ENCODE measurements at places on chromosomes 16 and 17.
A peak's percentile ranks its signal among the peaks of the same experiment; 100 is the strongest.

- no peak for DNase-seq
These were observed 19.0 kb downstream of the BANP start for GRCh38 chr16:87970186-87970585.

- no peak for DNase-seq
These were observed 10.9 kb downstream of the OGFOD1 start for GRCh38 chr16:56462064-56462796.

GRCh38 chr17:37693328-37693727 lies 50.1 kb upstream of the DDX52 start:
- peak; percentile 19 for DNase-seq

GRCh38 chr16:18782697-18783429 lies 7.3 kb downstream of the RPS15A start:
- DNase-seq: no peak

DNA sequence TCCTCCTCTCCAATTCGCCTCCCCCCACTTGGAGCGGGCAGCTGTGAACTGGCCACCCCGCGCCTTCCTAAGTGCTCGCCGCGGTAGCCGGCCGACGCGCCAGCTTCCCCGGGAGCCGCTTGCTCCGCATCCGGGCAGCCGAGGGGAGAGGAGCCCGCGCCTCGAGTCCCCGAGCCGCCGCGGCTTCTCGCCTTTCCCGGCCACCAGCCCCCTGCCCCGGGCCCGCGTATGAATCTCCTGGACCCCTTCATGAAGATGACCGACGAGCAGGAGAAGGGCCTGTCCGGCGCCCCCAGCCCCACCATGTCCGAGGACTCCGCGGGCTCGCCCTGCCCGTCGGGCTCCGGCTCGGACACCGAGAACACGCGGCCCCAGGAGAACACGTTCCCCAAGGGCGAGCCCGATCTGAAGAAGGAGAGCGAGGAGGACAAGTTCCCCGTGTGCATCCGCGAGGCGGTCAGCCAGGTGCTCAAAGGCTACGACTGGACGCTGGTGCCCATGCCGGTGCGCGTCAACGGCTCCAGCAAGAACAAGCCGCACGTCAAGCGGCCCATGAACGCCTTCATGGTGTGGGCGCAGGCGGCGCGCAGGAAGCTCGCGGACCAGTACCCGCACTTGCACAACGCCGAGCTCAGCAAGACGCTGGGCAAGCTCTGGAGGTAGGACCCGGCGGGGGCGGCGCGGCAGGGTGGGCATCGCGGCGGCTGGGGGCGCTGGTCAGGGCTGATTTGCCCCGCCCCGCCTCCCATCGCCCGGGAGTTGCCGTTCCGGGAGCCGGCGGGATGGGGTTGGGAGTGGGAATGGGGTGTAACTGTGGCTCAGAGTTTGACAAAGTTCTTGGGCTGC lies 567 bp downstream of the SOX9 start:
- DNase-seq: no peak

DNA sequence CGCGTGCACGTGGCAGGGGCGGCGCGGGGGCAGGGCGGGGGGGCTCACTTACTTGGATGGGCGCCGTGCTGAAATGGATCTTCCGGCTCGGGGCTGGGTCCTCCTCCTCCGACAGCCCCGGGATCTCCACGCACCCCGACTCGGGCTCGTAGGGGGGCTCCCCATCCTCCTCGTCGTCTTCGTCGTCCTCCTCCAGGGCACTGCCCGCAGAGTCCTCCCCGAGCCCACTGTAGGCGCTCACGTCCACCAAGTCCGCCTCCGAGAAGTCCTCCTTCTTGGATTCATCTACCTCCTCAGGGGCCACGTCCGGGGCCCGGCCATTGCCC lies 1.4 kb downstream of the PPP1R9B start:
- no peak for DNase-seq

GRCh38 chr17:48718227-48718760 lies 4.0 kb downstream of the PRAC1 start:
- DNase-seq: no peak

DNA sequence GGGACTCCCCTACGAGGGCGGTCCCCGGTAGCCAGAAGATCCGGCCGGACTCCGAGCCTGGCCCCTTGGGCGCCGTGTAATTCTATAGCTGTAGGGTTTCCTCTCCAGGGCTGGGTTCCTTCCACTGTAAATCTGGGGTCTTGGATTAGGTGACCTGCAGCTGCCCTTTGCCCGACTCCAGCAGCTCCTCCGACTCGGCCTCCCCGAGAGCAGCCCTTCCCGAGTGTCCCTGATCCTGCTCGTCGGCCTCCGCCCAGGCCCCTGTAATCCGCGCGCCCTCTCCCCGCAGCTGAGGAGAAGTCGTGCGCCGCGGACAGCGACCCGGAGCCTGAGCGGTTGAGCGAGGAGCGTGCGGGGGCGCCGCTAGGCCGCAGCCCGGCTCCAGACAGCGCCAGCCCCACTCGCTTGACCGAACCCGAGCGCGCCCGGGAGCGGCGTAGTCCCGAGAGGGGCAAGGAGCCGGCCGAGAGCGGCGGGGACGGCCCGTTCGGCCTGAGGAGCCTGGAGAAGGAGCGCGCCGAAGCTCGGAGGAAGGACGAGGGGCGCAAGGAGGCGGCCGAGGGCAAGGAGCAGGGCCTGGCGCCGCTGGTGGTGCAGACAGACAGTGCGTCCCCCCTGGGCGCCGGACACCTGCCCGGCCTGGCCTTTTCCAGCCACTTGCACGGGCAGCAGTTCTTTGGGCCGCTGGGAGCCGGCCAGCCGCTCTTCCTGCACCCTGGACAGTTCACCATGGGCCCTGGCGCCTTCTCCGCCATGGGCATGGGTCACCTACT lies 5.5 kb downstream of the TBX2 start:
- no peak for DNase-seq

DNA sequence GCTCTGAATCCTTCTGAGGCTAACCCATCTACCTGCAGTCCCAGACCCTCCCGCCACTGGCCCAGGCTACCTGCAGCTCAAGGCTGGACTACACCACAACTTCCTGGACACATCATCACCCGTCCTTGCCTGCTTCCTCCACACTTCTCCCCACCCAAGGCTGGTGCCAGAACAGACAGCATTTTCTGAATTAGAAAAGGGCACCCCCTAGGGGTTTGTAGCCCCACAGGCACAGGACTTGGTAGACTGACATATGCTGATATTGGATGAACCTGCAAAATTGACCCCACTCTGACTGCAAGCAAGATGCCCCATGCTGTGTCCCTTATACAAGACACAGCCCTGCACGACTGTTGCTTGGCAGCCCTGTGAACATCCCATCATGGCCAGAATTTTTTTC lies 271.5 kb upstream of the C16orf82 start:
- DNase-seq: peak; percentile 87

GRCh38 chr16:55508271-55508921 lies 476 bp upstream of the LPCAT2 start:
- DNase-seq: no peak

DNA sequence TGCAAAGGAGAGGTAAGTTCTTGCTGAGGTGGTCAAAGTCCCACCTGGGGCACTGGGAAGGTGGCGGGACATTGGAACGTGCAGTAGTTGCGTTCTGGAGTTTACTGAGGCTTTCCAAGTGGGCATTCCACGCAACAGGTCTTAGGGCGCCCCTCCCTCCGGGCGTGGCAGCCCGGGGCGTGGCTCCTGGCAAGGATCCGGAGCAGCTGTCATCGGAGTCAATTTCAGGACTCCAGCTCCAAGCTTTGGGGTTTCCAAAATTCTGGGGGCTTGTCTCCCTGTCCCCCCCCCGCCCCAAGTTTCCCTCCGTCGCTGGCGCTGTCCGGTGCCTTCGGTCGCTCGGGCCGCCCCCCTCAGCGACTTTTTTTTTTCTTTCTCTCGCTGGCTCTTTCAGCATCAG lies 43.1 kb upstream of the AMZ2 start:
- peak; percentile 59 for DNase-seq

DNA sequence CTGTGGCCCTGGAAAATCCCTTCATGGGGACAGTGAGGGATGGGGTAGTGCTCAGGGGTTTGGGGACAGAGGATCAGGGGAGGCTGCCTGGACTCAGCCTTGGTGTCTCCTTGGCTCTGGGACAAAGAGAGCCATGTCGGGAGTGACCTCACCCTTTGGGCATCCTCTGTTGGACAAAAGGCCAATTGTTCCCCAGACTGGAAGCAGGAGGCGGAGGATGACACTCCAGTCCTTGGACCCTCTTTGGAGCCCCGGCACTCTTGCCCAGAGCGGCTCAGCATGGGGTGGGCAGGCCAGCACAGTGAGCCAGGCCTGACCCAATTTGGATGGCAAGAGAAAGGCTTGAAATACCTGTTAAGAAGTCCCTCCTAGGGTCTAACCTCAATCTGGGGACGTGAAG lies 39.4 kb upstream of the PHB1 start:
- DNase-seq: no peak

DNA sequence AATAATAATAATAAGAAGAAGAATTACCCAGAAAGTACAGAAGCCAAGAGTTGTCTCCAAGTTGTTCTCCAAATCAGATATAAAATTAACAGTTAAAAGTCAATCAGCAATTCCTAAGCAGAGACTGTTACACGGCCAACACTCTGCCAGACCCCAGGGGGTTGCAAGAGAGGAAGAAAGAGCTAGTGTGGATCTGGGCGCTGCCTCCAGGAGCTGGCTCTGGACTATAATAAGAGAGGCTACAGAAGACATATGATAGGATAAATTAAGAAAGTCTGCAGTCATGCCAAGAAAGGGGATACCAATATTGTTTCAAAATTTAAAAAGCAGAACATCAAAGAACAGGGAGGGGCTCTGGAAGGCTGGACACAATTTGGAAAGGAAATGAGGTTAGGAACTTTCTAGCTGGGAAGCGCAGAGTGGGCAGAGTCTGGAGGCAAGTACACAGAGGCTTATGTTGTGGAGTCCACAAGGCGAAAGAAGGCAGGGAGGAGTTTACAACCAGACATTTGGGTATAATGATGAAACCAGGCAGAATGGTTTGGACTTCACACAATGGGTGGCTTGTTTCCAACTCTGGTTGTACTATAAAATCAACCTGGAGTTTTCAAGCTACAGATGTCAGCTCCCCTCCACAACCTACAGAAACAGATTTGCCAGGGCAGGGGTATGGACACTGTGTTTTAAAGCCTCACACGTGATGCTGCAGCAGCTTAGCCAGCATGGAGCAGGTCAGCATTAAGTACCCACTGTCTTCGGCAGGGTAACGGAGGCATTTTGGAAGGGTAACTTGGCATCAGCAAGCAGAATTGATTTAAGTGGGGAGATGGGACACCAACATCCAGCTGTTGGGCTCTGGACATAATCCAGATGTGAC lies 49.4 kb downstream of the SLC39A11 start:
- DNase-seq: no peak

DNA sequence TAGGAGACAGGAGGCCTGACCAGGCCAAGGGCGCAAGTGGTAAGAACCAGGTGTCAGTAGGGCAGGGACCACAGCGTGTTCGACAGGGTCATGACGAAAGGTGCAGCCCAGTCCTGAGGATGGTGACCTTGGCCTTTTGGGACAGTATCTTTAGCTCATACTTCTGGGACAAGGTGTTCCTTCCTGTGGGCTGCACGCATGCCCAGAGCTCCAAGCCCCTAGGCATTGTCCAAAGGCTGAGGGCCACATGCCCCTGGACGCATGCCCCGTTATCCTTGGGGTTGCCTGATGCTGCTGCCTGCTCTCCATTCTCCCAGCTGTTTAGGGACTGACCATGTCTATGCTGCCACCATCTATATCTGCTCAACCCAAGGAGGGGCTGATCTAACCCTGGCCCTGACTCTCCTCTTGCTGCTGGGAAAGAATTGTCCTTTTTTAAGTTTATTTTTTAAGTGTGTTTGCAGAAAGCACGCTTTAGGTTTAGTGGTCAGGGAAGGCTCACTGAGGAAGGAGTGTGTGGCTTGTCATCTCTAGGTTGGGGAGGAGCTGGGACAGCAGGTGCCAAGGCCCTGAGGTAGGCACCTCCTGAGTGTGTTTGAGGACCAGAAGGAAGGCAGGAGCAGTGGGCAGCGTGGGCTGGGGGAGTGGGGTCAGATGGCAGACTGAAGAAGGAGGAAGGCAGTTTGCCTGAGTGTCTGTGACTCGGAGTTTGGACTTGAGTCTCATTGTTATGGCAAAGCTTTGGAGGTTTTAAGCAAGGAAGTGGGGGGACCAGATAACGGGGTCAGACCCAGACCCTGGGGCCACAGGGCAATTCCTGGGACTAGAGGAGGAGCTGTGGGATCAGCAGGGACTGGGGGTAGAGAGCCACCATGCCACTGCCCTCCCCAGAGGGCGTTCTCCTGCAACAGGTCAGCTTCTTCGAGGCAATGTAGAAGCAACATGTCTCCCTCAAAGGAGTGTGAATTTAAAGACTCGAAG lies 15.1 kb upstream of the CBX4 start:
- no peak for DNase-seq

- DNase-seq: peak; percentile 7
These were observed 50.3 kb downstream of the MEOX1 start for GRCh38 chr17:43611230-43611969.

DNA sequence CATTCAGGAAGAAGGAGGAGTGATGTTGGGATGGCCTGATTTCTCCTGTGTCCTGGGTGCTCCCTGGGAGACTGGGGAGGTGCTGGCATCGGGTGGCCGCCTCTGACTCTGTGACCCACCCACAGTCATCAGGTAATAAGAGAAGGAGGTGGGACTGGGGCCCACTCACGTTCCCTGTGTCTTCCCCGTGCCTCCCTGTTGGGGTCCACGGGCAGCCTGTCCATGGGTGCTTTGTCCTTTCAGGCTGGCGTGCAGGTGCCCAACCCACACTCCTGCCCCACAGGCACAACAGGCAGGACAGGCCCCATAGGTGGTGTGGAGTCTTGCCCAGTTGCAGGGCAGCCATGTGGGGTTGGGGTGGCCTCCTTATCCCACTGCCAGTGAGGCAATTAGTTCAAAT lies 4.0 kb downstream of the DEF8 start:
- no peak for DNase-seq

- no peak for DNase-seq
These were observed 16.2 kb downstream of the CA4 start for GRCh38 chr17:60165971-60166370.

DNA sequence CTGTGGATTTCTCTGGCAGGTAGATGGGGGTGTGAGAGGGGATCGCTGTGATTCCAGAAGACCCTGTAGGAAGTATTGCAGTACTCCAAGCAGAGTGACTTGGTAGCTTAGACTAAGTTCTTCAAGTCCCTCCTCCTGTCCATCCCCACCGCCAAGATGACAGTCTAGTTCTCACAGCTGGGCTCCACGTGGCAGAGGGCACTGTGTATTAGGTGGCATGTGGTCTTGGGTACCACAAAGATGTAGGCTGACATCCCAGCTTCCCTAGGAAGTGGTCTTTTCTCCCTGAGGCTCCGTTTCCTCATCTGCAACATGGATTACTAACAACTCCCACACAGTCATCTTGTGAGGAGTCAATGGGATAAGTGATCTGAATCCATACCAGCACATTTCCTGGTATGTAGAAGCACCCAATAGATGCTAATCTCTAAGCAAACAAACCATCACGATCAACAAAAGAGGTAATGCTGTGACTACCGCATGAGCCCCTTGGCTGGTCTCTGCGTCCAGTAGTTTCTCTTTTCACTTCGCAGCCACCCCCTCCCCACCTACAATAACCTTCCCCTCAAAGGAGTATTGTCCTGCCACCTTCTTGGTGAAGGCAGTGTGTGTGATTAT lies 349.1 kb upstream of the EEF2KMT start:
- no peak for DNase-seq

DNA sequence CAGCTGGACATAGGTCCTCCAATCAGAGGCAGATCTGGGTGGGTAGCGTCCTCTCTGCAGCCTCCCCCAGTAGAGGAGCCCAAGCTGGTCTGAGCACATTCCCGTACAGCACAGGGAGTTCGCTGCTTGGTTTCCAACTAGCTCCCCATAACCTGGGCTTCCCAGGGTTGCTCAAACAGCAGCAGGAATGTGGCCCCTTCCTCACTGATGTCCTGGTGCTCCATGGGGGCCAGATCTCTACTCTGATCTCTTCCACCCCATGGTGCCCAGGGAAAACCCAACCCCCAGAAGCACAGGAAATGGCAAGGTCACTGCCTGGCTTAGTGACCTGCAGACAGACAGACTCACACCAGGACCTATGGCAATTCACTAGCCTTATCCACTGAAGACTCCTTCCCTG lies 11.1 kb upstream of the MMP2 start:
- no peak for DNase-seq

Data from OCI-LY7 (cell line).